Central memory CD4-positive, alpha-beta T cell (primary cell): ENCODE measurements at places on chromosomes 1 and 21.
A peak's percentile ranks its signal among the peaks of the same experiment; 100 is the strongest.

DNA sequence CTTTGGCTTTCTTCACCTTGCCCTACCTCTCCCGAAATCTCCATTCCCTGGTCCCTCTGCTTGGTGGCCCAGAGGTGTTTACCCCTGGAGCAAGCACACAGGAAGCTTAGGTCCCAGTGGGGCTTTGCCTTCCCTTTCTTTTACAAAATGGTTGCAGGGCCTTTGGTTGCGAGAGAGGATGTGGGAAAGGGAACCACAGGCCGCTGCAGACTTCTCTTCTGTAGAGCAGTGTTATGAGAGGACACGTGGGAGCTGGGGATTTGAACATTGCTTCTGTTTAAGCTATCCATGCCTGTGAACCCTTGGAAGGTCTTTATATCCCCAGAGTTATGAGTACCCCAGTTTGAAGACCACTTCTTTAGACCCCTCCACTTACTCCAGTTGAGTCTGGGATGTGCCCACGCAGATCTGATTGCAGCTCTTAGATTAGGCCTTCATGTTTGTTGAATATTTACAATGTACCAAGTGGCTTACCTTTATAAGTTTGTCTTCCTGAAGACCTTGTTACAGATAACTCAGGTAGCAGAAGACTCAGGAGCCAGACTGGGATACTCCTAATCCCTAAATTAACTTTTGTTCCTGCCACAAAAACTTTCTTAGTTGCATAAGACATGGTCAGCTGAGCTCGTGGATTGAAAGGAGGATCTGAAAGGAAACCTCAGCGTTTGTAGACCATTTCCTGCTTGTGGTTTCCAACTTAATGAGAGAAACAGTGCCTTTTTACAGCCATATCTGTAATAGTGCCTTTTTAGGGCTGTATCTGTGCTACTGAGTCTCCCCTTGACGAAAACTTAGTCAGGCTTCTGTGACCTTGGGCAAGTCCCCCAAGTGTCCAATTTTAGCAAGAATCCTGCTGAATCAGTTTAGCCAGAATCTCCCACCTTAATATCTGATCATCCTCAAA, 21.9 kb upstream of the IVNS1ABP start:
- peak; percentile 59 for DNase-seq

- DNase-seq = no peak
Observed at GRCh38 chr1:60935599-60936110, 146.7 kb upstream of the NFIA start.

GRCh38 chr1:189374816-189375215, 1102.8 kb downstream of the BRINP3 start:
- DNase-seq = no peak

DNA sequence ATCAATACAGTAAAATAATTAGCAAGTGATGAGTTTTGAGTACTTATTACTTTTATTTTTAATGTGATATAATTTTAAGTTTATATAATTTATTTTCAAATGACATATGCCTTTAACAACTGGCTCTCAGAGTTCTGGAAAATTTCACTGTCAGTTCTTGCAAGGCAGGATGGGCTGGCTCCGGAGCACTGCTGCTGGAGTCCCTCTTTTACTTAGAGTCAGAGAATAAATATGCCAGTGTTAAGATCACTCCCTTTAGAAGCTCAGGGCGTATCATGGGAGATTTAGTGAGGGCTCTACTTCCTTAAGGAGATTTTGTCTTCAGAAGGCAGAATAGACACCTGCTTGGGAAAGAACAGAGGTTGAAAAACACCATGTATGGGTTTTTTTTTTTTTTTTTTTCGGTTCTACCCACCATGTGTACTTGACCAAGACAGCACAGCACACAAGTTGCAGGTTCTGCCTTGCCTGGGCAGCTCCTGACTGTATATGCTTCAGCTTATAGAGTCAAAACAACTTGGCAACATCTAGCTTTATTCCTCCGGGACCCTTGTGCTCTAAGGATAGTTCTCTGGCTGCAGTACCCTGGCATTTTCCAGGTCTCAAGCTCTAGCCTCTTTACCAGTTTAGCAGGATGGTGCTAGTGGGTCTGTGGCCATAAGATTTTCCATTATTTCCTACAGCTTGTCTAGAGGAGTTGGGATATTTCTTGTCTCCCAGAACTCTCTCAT, 29.7 kb upstream of the FMOD start:
- DNase-seq = no peak

DNA sequence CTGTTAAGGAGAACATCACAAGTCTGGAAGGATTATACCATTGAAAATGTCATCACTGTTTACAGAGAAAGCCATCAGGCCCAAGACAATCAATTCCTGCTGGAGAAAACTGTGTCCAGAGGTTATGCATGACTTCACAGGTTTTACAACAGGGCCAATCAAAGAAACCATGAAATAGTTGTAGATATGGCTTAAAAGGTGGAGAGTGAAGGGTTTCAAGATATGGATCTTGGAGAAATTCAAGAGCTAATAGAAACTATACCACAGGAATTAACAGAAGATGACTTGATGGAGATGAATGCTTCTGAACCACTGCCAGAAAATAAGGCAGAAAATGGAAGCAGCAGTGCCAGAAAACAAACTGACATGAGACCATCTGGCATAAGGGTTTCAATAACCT, 30.2 kb downstream of the USP1 start:
- DNase-seq = no peak

GRCh38 chr1:18132022-18132710, 24.6 kb downstream of the IGSF21 start:
- no peak for DNase-seq

- DNase-seq = no peak
Observed at GRCh38 chr1:155983191-155984024, 5.1 kb upstream of the ARHGEF2 start.

DNA sequence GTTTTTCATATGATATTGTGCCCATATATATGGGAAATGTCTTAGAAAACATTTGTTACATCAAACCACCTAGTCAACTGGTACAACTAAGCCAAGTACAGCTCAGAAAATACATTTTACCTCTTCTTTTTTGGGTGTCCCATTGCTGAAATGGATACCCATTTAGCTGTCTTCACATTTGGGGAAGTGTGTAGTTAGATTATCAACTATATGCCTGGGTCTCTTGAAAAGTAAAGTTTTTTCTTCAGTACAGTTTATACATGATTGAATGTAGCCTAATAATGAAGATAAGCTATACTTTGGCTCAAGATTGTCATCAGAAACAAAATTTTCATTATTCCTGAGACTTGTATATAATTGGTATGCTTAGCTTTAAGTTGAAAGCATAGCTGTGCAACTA, 2.0 kb downstream of the AGO3 start:
- no peak for DNase-seq

DNA sequence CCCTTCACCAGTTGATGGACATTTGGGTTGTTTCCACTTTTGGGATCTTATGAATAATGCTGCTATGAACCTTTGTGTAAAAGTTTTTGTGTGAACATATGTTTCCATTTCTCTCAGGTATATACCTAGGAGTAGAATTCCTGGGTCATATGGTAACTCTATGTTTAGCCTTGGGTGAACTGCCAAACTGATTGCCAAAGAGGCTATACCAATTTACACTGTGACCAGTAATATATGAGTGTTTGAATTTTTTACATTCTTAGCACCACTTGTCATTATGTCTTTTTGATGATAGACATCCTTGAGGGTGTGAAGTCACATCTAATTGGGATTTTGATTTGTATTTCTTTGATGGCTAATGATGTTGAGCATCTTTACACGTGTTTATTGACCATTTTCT, 290.1 kb downstream of the DUSP10 start:
- no peak for DNase-seq

GRCh38 chr1:61640531-61641530, 84.1 kb downstream of the TM2D1 start:
- no peak for DNase-seq

- DNase-seq = no peak
Observed at GRCh38 chr1:3454811-3455618, 550 bp downstream of the ARHGEF16 start.
